ENCODE measurements at places on chromosomes 12 and 14. TPM values are rescaled to one million over a fixed set of nuclear protein-coding genes. Genes with fewer than 3 reads are reported as not detected.

The ABHD12B gene
- total RNA-seq: not detected

The ZC2HC1C gene
- total RNA-seq: 0.49 TPM

The SERPINA1 gene
- total RNA-seq: not detected

The USP44 gene
- 0.81 TPM for total RNA-seq

The DHRS1 gene
- 6.9 TPM for total RNA-seq

The OR6J1 gene
- total RNA-seq: not detected

The NRXN3 gene
- total RNA-seq: 0.16 TPM

The GPD1 gene
- not detected for total RNA-seq

The MANSC4 gene
- not detected for total RNA-seq

The CLEC2A gene
- total RNA-seq: not detected

The RPGRIP1 gene
- total RNA-seq: 0.19 TPM

The MIP gene
- total RNA-seq: 0.38 TPM

The OR4K17 gene
- total RNA-seq: not detected

Data from bladder microvascular endothelial cell (primary cell).